ENCODE measurements at places on chromosomes 5 and 9.

DNA sequence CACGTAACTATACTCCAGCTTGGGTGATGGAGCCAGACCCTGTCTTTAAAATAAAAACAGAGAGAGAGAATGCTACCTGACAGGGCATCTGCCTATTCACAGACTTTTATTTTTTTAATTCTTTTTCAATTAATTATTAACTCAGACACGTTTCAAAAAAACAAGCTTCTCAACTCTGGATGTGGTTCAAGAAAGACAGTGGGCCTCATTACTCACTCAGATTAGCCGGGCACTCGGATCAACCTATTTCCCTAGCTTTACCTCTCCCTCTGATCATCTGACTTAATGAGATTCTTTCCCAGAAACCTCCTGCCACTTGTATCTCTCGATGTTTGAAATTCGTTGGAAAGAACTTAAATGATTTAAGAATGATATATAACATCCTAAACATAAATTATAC lies 134.1 kb downstream of the TRPM6 start:
- no peak for DNase-seq

DNA sequence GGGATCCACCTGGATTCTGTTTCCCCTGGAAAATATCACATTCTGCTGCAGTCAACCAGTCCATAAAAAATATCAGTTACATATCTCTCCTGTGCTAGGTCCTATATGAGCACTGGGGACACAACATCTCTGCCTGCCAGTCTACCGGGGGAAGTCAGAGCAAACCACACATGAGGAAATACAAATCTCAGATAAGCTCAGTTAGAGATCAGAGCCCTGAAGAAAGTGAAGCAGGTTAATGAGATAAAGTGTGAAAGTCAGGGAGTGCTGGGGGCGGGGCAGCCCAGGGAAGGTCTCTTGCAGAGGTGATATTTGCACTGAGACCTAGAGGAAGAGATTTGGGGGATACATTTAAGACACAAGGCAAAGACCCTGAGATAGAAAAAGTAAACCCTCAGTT lies 67.8 kb upstream of the SLC1A1 start:
- no peak for DNase-seq

GRCh38 chr5:11547140-11547539 lies 357.1 kb downstream of the CTNND2 start:
- DNase-seq: no peak

GRCh38 chr9:124771867-124772679 lies 962 bp upstream of the NR6A1 start:
- DNase-seq: no peak

- DNase-seq: no peak
These were observed 85.9 kb downstream of the ERBIN start for GRCh38 chr5:66012271-66012670.

- no peak for DNase-seq
These were observed 64.0 kb upstream of the TLE4 start for GRCh38 chr9:79507801-79508200.

DNA sequence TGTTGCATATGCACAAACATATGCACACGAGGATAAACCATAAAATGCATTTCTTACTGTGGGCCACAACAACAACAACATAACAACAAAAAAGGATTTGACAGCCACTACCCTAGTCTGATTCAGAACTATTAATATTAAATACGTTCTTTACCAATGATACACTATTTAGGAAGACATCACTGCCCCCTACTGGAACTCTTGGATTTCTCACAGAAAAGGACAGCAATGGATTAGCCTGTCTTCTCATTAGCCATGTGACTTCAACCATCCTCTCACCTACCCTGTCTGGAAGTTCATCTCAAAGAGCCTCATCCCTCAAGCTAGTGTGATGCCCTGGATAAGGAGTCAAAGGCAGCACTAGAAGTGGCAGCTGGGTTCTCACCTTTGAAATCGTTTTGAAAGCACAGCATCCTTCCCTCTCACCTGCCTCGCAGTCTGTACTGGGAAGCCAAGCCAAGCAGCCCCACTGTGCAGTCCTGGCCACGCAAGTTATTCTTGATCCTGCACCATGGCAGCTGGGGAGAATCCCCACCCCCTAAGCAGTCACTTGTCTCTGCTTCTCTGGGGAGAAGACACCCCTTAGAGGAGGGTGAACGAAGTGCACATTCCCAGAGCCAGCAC lies 64.6 kb downstream of the SH3TC2 start:
- no peak for DNase-seq

GRCh38 chr9:130157079-130157478 lies 15.1 kb upstream of the NCS1 start:
- no peak for DNase-seq

GRCh38 chr5:102283102-102283797 lies 12.8 kb downstream of the SLCO4C1 start:
- no peak for DNase-seq

GRCh38 chr9:130128251-130128650 lies 44.0 kb upstream of the NCS1 start:
- DNase-seq: peak; percentile 46

DNA sequence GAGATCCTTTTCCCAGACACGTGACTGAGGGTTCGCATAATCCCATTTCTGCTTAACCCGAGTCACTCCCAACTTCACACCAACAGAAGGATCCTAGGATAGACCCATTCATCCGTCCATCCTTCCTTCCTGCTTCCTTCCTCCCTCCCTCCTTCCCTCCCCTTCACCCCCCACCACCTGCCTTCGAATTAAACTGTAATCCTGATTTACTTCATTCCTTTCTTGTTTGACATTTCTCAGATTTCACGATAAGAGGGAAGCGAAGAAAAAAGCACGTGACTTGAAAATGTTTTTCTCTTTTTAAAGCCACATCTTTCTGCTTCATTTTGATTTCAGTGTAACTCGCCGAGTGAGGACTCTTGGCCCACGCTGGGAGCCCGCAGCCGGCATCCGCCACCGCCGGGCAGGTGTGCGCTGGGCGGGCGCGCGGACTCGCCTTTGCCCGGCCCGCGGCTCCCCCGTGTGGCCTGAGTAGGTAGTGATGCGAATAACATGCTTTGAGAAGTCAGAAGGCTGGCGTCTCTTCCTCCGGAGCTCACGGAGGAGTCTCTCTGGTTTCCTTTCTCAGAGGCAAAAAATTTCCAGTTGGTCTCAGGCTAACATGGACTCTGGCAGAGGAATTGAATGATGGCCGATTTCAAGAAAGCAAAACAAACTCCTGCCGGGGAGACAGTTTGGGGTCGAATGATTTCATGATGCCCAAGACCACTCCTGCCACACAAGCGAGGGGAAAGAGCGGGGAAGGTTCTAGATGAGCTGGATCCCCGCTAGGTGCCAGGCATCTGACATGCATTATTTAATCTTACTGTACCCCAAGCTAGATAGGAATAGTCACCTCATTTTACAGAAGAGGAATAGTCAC lies 117.7 kb downstream of the SLC12A2 start:
- peak; percentile 54 for DNase-seq

DNA sequence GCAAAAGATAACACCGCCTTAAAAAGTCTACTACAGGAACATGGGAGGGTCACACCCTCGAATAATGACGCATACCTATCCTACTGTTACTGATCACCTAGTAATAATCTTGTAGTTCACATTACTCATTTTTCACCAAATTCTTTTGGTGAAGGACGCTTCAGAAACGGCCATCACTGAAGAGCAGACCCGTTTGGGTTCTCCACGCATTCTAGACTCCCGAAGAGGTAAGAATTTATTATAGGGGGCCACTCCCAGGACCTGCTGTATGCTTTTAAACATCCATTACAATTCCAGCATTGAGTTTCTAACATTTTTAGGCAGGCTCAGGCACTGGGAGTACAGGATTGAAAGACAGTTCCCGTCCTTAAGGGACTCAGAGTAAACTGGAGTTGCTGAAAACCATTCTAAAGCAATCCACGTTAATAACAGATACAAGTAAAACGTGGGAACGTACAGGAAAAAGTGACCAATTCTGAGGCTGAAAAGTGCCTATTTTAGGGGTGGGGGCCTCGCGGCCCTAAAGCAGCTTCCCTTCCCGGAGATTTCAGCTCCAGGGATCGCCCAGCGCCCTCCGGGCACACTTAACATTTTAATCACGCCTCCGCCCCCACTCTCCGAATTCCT lies at the start of gene FER:
Gene FER, plus strand, starts transcription at position 124 of the 627 bp plus-strand sequence. CDS start 50,286 bp downstream, outside the sequence.
- no peak for DNase-seq

DNA sequence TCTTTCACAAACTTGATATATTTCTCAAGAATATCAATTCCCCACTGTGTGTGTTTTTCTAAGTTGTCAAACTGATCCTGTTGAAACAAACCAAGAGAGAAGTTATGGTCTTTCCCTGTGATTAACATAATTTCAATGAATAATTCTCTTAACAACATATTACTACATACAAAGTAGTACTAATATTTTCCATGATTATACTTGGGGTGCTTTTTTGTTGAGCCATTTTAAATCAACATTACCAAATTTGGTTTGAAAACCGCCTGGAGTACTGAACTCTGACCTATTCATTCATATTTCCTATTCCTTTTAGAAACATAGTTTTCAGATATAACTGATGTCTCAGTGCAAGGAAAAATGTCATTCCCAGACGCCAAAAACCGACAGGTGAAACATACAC lies 48.1 kb downstream of the FNBP1 start:
- no peak for DNase-seq

DNA sequence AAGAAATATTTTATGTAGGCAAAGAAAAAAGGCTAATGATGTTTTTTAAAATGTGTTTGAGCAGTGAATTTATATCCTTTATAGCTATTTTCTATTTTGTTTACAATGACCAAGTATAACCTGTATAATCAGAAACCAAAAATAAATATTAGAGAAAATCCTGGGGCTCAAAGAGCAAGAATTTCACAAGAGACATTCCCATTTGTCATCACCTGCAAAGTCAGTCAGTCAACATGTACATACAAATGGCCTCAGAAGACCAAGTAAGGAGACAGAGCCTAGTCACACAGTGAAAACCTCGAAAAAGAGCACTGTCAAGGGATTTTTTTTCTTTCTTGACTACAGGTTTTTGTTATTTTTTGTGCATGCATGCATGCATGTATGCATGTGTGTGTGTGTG lies 231.4 kb downstream of the GLIS3 start:
- no peak for DNase-seq

DNA sequence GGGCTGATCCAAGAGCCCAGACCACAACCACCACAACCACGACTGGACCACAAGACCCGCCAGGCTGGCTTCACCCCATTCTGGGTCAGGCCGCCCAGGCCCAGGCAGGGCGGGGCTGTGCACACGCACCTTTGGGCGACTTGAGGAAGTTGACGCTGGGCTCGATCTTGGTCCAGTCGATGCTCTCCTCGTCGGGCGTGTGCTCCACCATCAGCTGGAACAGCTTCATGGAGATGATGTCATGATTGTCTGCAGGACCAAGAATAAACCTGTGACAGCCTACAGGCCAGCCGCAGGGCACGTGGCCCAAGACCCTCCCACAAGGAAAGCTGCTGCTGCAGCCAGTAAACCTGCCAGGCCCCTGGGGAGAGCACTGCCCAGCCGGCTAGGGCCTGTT lies 17.3 kb downstream of the LMAN2 start:
- no peak for DNase-seq

- no peak for DNase-seq
These were observed 608.7 kb downstream of the KCTD16 start for GRCh38 chr5:144779368-144779767.

GRCh38 chr5:108102463-108102862 lies 279.4 kb downstream of the FBXL17 start:
- DNase-seq: no peak

DNA sequence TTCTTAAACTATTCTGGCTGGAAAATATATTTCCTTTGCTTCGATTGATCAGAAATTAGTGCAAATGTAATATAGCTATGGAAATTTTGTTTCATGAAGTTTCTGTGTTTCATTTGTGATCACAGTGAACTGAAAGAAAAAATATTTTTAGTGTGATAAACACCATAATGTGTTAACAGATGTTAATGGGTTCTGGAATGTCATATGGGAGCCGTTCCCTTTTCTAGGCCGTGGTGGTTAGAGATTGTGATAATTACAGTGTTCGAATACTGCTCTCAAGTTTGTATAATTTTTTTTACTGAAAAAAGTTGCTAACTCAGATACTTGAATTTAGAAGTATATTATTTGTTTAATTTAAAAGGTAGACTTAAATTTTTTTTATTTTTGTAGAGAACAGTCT lies 19.3 kb downstream of the GAPVD1 start:
- no peak for DNase-seq

- no peak for DNase-seq
These were observed 44.3 kb downstream of the HABP4 start for GRCh38 chr9:96494215-96494800.

GRCh38 chr5:73104326-73104725 lies 16.0 kb upstream of the TMEM171 start:
- no peak for DNase-seq

DNA sequence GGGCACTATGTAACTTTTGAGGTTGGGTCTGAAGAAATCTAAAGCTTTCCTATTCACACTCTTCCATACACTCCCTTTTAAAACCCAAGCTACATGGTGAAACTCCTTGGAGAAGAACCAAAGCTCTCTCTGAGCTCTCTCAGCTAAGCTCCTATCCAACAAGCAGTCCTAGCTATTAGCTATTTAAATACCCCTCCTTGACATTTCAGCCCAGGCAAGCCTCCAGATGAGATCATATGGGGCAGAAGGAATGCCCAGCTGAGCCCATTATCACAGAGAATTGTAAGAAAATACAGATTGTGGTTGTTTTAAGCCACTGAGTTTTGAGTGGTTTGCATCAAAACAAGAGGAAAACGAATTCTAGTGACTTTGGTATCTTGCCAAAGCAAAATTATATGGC lies 15.2 kb downstream of the HSPB3 start:
- DNase-seq: no peak
